ENCODE measurements at places on chromosomes 2 and 18.

DNA sequence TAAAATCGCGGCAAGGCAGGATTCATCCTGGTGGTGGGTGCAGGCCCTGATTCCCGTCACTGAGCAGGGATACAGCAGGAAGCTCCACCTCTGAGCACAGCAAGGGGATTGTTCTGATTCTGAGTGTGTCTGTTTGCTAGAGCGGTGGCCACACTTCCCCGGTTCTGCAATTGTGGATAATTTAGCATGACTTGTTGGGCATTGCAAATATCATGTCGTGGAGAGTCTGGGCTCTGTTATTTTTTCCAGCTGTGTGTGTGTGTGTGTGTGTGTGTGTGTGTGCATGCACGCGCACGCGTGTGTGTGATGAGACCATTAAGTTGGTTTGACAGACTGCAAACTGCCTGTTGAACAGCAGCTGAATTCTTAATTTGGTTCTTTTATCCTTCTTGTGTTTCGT lies 4.1 kb upstream of the TMEM18 start:
- no peak for DNase-seq

DNA sequence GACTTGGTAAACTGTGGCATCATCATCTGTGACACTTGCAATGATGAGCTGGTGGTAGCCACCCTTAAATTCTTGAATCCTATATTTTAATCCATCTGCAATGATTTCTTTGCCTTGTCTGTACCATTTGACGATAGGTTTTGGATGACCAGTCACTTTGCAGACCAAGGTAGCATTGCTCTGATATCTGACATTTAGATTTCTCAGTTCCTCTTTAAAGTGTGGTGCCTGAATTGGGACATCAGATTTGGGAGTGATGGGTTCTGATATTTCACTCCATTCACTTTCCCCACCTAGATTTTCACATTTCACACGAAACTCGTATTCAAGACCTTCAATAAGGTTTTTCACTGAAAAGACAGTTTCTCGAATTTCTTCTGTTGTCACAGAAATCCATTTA lies 55.8 kb downstream of the PLEKHA3 start:
- DNase-seq, result no peak

DNA sequence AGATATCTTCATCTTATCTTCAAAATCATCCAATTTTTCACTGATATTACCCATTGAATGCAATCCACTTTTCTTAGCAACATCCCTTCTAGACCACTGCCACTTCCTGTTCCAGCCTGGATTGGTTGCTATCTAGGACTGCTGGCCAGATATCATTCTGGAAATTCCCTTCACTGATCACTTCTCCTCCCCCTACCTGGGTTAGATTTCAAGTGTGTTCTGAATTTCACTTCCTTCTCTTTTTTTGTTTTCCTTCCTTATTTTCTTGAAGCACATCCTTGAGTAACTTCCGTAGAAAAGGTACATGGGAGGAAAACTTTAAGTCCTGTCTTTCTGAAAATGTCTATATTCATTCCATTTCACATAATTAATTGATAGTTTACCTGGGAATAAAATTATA lies 82.0 kb upstream of the IL1R2 start:
- DNase-seq, result no peak

- DNase-seq, result no peak
These were observed 103.7 kb upstream of the TAF1B start for GRCh38 chr2:9739531-9739964.

- DNase-seq, result no peak
These were observed 30.9 kb downstream of the TMEM37 start for GRCh38 chr2:119462574-119462973.

DNA sequence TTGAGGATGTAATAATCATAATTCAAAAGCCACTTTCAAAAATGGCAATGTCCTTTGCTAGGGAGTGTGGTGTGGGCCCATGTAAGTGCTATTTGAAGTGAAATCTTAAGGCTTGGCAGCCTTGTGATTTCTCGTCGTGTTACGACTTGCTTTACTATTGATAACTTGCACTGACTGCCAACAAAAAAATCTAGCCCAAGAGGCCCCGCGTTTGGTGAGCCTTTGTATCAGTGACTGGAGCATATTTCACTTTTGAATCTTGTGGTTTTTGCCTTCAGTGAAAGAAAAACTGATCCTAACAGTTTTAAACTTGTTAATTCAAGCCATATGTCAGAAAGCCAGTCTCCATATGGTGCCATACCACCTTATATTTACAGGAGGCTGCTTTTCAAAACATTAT lies 248.0 kb downstream of the TMEM182 start:
- no peak for DNase-seq

DNA sequence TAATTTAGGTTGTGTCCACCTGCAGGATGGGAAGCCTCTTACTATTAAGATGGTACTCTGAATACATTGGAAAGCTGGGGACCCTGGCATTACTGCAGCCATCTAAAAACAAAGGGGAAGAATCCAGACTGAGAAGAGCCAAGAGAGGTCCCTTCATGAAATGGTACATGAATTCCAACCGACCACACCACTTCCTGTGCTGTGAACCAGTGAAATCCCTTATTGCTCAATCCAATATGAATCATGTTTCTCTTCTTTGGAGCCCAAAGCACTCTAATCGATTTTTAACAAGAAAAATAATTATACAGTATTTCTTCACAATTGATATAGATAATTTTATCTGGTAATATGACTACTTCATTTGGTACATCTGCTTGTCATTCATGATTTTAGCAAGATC lies 479.7 kb upstream of the RAB6C start:
- no peak for DNase-seq

DNA sequence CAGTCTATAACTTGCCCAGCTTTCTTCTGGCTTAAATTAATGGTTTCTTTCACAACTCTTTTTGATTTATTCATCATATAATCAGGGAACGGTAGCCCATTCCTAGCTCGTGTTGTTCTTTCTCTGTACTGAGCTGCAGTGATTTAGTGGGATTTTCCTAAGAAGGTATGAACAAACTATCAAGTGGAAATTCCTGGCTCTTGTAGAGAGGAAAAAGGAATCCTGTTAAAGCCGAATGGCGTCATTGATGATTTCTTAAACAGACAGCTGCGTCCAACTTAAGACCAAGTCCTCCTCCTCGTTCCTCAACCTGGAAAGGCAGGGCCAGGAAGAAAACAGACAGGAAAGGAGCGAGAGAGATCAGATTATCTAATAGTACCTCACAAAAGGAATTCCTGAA lies 69.2 kb upstream of the CABLES1 start:
- no peak for DNase-seq

GRCh38 chr2:14872779-14873325 lies 240.3 kb downstream of the LRATD1 start:
- no peak for DNase-seq

DNA sequence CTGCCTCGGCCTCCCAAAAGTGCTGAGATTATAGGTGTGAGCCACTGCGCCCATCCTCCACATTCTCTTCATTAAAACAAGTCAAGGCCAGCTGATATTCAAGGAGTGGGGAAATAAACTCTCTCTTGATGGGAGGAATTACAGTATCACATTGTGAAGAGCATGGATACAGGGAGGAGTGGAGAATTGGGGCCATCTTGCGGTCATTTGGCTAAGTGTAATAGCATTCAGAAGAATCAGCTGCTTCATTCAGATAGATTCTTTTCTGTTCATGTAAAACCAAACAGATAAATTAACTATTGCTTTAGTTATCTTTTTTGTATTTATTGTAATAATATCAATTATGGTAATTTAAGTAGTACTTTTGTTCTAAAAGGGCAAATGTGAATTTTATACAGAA lies 156.3 kb downstream of the UBR3 start:
- no peak for DNase-seq

GRCh38 chr18:54774981-54775665 lies 53.2 kb upstream of the RAB27B start:
- DNase-seq, result no peak

DNA sequence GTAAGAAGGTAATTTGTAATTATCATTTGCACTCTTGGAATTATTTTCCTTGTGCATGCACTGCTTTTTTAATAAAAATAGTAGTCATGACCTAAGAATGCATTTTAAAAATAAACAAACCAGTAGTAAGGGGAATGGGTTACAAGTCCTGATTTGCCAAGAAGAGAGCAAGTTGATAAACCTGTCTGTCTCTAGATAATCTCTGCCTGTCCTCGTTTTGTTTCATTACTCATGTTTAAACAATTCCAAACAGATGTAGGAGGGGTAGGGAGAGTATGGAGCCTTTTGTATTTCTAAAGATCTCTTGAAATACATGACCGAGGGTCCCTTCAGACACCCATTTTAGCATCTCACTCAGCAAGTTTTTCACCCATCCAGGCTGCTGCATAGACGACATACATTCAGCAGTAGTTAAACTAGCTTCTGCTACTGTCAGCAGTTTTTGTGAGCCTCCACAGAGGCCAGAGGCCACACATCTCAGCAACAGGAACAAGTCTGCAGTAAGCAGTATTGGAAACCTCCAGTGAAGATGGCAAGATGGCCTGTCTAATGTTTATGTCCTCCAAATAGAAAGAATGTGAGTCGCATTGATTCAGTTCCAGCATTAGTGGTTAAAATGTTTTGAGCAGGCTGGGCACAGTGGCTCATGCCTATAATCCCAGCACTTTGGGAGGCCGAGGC lies 2.3 kb upstream of the EXOC6B start:
- DNase-seq, result no peak

DNA sequence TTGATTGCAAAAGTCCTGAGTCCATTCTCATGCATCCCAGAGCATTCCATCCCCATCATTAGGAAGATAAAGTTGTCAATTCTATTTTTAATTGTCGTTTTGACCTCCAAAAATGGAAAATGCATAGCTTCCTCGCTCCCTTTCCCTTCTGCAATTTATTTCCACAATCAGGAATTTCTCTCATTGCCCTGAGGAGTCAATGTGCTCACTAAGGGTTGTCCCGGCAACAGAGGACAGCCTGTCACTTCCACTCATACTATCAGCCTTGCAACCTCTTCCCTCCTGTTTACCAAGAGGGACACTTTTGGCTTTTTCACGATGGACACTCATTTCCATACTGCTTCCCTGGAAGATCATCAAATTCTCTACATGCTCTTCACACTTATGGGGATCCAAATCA lies 164.8 kb downstream of the MYO5B start:
- no peak for DNase-seq

- no peak for DNase-seq
These were observed 81.7 kb downstream of the COL4A4 start for GRCh38 chr2:227082286-227082685.

DNA sequence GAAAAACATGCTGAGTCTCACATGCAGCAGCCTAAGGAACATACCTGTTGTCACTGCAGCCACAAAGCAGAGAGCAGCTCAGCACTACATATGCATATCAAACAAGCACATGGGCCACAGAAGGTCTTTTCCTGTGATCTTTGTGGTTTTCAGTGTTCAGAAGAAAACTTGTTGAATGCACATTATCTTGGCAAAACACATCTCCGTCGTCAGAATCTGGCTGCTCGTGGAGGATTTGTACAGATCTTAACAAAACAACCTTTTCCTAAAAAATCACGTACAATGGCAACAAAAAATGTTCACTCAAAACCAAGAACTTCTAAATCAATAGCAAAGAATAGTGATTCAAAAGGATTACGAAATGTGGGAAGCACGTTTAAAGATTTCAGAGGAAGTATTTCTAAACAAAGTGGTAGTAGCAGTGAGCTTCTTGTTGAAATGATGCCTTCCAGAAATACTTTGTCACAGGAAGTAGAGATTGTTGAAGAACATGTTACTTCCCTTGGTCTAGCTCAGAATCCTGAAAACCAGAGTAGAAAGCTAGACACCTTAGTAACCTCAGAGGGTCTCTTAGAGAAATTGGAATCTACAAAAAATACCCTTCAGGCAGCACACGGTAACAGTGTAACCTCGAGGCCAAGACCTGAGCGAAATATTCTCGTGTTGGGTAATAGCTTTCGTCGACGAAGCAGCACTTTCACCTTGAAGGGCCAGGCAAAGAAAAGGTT lies 34.1 kb downstream of the ZNF407 start:
- DNase-seq, result no peak

- no peak for DNase-seq
These were observed 160.8 kb downstream of the BCL2 start for GRCh38 chr18:63158676-63159291.

- DNase-seq, result peak; percentile 73
These were observed 15.7 kb downstream of the GPC1 start for GRCh38 chr2:240451108-240451611.

GRCh38 chr2:196247976-196248280 lies 76.5 kb upstream of the STK17B start:
- no peak for DNase-seq

DNA sequence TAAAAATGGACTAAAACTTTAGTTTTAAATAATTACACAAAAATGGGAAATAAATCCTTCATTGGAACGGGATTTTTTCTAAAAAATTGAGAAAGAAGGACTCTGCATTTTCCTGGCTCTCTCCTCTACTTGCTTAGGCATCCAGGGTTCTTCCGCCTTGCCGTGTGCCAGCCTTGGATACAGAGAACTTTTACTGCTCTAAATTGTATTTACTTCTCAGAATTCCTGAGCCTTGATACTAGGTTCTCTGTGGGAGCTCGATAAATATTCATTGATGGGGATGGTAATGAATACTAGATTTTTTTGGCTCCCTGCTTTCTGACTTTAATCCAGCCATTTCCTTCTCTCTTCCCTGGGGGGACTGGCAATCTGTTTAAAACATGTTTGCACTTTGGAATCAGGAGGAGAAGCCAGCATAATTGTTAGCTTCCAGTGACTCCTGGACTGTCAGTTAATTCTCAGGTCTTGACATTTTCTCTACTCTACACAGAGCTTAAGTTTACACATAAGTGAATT lies 746.1 kb upstream of the LRRTM1 start:
- no peak for DNase-seq

- no peak for DNase-seq
These were observed 69.2 kb downstream of the RFTN2 start for GRCh38 chr2:197606180-197606579.

DNA sequence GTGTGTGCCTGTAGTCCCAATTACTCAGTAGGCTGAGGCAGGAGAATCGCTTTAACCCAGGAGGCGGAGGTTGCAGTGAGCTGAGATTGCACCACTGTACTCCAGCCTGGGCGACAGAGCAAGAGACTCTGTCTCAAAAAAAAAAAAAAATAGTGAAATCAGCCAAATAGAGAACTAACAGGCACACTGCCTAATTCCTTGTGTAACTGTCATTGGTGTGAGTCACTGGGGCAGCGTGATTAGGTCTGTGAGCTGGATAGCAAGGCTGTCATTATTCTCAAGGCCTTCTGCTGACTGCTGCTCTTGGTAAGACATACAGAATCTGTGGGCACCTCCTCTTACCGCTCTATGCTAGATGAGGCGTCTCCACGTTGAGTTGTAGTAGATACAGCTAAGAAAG lies 270.3 kb downstream of the NEDD4L start:
- peak; percentile 50 for DNase-seq

- DNase-seq, result no peak
These were observed 302.9 kb downstream of the CPS1 start for GRCh38 chr2:210859314-210859713.
